ENCODE measurements at places on chromosomes 4 and X.

DNA sequence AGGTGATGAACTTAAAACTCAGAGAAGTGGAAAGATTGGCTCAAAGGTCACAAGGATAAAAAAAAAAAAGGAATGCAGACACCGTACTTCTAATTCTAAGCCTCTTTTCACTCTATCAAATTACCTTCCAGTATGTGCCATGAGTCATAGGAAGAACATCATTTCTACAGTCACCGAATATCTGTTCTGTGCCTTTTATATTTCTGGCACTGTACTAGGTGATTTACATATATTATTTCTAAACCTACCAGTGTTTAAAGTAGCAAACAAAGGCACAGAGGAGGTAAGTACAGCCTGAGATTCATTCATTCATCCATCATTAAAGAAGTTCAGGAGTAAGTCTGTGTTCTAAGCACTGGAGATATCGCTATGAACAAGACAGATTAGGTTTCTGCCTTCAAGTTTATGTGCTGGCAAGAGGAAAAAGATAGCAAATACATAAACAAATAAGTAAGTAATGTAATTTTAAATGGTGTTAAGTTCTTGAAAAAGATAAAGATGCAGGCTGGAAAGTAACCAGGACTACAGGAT lies 65.3 kb downstream of the PALLD start:
- no peak for DNase-seq

- peak; percentile 17 for DNase-seq
Measured at GRCh38 chr4:4631150-4631549, 89.3 kb upstream of the STX18 start.

DNA sequence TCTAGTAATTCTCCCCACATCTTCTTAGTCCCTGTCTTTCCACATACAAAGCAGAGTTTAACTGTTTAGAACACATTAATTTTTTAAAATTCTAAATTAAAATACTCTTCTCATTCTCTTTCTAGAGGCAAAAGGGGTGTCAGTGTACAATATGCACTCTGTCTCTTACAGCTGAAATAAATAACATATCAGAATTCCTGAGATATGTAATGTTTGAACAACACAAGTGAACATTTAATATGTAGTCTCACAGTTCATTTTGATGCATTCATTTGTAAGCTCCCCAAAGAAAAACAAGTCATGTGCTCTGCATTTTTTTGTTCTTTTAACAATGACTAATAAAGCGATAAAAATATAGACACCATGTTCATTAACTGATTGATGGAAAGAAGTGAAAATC lies 19.7 kb upstream of the SULT1B1 start:
- no peak for DNase-seq

DNA sequence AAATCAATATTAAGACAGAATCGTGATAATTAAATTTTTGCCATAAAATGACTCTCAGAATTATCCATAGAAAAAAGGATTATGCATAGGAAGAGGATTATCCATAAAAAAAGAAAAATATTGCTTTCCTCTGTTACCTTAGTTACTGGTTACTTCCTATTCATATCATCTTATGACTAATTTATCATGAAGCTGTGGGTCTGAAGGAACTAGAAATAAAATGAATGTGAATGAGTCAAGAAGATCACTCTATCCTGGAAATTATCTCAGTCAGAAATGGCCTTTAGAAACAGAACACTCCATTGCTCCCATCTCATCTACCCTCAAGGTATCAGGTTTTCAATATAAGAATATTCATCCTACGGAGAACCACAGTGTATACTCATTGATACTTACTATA lies 19.4 kb downstream of the RPS6KA6 start:
- DNase-seq = no peak

DNA sequence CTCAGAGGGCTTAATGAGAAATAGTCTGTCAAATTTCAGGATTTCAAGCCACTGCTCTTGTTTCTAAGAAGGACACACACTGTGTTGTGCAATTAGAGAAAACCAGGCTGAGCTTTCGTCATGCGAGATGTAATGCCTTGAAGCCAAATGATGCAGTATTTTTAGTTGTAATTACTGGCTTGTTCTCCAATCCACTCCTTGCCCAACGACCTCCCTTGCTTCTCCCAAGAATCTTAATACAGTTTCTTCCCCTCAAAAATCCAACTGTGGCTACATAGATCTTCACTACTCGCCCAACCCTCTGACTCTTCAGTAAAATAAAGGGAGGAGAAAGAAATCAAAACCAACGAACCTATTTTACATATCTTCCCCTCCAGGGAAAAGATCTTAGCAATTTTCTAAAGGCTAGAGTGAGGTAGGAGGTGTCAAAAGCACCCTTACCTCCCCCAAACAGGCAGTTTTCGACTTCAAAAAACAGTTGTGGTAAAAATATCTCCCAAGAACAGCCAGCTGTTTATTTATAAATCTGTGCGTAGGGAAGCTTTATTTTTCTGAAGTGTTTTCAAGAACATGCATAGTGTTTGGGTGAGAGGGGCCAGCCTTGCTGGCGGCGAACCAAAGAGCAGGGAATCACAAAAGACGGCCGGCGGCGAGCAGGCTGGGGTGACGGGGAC lies 68.7 kb downstream of the MGST2 start:
- DNase-seq = no peak

- no peak for DNase-seq
Measured at GRCh38 chr4:107098401-107098800, 62.3 kb upstream of the DKK2 start.

DNA sequence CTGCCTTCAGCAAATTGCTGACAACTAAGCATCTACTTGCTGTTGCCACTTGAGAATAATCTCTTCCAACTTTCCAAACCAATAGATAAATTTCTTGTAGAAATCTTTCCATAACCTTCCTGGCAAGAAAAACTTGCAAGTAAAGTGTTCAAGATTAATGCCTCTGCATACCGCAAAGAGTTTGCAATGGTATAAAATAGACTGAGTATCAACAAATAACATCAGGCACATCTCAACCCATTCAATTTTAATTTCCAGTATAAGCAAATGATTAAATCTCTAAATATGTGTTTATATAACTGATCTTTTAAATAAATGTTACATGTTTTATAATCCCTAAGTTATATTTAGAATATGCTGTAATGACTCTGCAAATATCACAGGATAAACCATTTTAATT lies 275.2 kb upstream of the AGA start:
- DNase-seq = no peak

DNA sequence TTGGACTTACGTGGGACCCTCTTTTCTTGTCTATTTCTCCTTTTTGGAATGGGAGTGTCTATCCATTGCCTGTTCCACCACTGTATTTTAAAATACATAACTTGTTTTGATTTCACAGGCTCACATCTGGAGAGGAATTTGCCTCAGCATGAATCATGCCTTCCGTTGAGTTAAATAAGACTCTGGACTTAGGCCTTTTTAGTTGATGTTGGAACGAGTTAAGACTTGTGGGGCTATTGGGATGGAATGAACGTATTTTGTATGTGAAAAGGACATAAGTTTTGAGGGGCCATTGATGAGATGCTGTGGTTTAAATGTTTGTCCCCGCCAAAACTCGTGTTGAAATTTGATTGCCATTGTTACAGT lies 66.2 kb downstream of the BEX3 start:
- no peak for DNase-seq

DNA sequence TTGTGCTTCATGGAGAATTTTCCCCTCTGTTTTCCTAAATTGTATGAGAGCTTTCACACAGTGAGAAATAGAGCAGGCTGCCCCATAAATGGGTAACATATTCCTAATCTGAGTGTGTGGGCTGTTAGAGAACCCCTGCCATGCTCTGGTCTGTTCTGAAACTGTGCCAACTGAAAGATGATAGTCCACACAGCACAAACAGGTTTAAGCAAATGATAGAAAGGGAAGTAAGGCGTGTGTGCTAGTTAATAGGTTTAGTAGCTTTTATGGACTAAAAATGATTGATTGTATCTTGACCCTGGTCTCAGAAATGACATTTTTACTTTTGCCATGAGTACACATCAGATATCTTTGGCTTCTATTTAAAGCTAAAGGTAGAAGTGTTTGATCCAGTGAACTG lies 106.2 kb downstream of the PRRG1 start:
- no peak for DNase-seq

DNA sequence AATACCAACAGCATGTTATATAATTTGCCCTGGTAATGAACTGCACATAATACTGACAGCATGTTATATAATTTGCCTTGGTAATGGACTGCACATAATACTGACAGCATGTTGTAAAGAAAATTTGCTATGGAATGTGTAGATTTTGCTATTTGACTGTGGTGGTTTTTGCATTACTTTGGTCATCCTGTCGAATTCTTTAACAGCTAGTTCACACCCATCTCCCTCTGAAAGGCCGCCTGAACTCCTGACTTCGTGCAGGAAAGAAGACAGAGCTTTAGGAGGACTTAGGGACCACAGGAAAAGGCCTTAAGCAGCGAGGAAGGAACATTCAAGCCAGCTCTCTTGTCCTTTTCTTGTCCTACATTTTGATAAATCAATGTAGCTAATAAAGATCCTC lies 45.2 kb upstream of the DCLK2 start:
- DNase-seq = no peak

GRCh38 chrX:110173192-110174175 lies 144.4 kb downstream of the AMMECR1 start:
- DNase-seq = no peak

DNA sequence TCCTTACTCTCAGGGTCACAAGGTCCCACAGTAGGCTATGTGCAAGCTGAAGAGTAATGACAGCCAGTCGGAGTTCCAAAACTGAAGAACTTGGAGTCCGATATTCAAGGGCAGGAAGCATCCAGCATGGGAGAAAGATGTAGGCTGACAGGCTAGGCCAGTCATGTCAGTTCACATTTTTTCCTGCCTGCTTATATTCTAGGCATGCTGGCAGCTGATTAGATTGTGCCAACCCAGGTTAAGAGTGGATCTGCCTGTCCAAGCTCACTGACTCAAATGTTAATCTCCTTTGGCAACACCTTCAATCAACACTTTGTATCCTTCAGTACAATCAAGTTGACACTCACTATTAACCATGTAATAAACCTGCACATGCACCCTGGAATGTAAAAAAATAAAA lies 960.9 kb upstream of the HS3ST1 start:
- DNase-seq = no peak

- DNase-seq = no peak
Measured at GRCh38 chrX:147894366-147894963, 17.3 kb upstream of the FMR1 start.

GRCh38 chr4:158444621-158445020 lies 77.1 kb upstream of the RXFP1 start:
- DNase-seq = no peak

GRCh38 chr4:38759113-38759789 lies 23.5 kb downstream of the TLR10 start:
- no peak for DNase-seq

GRCh38 chr4:2337131-2337723 lies 75.3 kb upstream of the MXD4 start:
- no peak for DNase-seq

GRCh38 chrX:50609796-50610195 lies 139.2 kb upstream of the DGKK start:
- DNase-seq = no peak

DNA sequence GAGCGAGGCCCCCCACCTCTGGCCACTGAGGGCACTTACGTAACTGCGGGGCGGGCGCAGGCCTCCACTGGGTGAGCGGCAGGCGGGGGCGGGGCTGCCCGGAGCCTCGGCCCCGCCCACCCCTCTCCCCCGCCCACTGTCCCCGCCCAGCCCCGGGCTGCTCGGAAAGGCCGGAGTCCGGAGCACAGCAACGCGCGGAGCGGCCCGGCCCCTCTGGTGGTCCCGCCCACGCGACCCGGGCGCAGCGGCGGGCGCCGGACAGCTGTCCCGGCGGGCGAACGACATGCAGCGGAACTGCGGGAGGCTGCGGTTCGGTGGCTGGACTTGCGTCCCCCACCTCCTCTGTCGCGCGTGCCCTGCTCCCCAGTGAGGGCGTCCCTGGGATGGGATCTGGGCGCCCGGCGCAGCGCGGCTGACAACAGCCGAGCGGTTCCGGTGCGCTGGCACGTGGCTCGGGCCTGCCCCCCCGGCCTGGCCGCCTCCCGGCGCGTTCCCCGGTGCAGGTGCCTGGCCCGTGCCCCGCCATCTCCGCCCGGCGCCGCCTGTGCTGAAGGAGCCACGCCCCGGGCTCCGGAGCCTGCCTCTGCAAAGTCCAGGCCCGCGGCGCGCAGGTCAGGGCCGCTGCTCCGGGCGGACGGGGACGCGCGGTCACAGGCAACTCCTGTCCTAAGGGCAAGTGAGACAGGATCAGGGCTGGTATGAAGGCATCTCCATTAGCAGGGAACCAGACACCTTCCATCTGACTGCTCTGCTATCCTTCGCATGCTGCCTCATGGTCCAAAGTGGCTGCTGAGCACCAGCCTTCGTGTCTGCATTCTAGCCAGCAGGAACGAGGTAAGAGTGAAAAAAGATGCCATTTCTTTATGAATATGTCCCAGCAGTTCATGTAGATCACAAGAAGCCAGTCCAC lies 21.8 kb upstream of the JAKMIP1 start:
- no peak for DNase-seq

- no peak for DNase-seq
Measured at GRCh38 chrX:52923781-52924241, 26.7 kb downstream of the FAM156B start.

DNA sequence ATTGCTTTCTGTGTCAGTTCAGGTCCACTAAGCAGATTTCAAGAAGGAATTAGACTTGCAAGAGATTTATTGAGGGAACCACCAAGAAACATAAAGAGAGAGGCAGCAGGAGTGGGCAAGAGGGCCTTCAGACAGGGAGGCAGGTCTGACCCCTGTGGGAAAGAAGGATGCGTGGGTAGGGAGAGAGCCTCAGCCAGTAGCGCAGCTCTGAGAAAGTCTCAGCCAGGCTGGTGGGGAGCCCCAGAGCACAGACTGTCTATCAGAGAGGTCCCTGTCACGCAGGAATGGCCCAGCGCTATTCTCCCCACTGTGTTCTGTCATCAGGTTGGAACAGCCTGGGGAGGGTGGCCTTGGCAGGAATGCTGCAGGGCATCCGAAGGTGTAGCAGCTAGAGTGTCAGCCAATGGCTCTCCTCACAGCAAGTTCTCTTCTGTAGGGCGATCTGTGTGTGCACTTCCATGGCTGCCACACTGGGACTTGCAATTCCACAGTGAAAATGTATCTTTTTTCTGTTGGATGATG lies 48.0 kb downstream of the OTC start:
- DNase-seq = no peak

DNA sequence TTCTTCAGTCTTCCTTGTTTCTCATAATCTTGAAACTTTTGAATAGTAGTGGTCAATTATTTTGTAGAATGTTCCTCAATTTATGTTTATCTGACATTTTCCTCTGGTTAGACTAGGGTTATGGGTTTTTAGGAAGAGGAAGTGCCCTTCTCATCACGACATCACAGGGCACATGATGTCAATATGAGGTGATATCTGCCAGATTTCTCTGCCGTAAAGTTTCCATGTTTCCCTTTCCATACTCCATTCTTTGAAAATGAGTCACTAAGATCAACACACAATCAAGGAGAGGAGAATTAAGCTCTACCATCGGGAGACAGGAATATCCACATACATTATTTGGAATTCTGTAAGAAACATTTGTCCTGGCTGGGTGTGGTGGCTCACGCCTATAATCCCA lies 28.4 kb downstream of the RP2 start:
- DNase-seq = no peak

DNA sequence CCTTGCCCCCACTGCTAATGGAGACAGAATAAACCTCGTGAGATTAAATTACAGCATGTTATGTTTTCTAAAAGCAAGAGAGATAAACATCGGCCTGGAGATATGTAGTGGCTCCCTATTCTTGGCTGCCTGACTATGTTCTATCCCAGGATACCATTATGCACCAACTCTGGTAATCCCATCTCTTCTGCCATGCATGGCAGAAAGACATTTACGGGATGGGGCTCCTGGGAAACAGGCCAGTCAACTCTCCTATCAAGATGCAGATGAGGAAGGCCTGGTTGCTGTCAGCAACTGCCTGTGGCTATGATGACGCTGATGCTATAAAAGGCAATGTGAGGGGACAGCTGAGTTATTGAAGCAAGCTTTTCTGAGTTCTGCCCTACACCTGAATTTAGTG lies 166.2 kb upstream of the VCX3A start:
- no peak for DNase-seq

Measured in GM19239 (cell line).